ENCODE measurements at places on chromosomes 1 and 21. TPM values are rescaled to one million over a fixed set of nuclear protein-coding genes. Genes with fewer than 3 reads are reported as not detected.

IL20 gene
- total RNA-seq, result not detected

BROX gene
- total RNA-seq, result 64.6 TPM

OR10J1 gene
- total RNA-seq, result not detected

MCOLN2 gene
- total RNA-seq, result 20.3 TPM

MFAP2 gene
- not detected for total RNA-seq

CRP gene
- not detected for total RNA-seq

BMP8B gene
- 0.89 TPM for total RNA-seq

CTTNBP2NL gene
- total RNA-seq, result 0.84 TPM

HMGCS2 gene
- total RNA-seq, result not detected

TMIGD3 gene
- not detected for total RNA-seq

CAMSAP2 gene
- total RNA-seq, result 6.1 TPM

GJA5 gene
- total RNA-seq, result not detected

ACTL8 gene
- total RNA-seq, result not detected

RSPH1 gene
- not detected for total RNA-seq

PGBD5 gene
- total RNA-seq, result not detected

SIM2 gene
- total RNA-seq, result not detected

C1orf185 gene
- total RNA-seq, result not detected

TTC24 gene
- 0.91 TPM for total RNA-seq

B3GALT2 gene
- total RNA-seq, result 15.1 TPM

PLCH2 gene
- total RNA-seq, result 31.6 TPM

DOP1B gene
- 27.3 TPM for total RNA-seq

ZP4 gene
- not detected for total RNA-seq

SH3BGRL3 gene
- total RNA-seq, result 305 TPM

RGS1 gene
- total RNA-seq, result 12.0 TPM

PGLYRP4 gene
- not detected for total RNA-seq

ADAMTS1 gene
- not detected for total RNA-seq

FMO5 gene
- total RNA-seq, result 1.0 TPM

GJC2 gene
- 0.80 TPM for total RNA-seq

CRNN gene
- total RNA-seq, result not detected

SLC35F3 gene
- not detected for total RNA-seq

FNBP1L gene
- 2.2 TPM for total RNA-seq

FYB2 gene
- total RNA-seq, result not detected

RIMKLA gene
- 0.03 TPM for total RNA-seq

GRIK3 gene
- not detected for total RNA-seq

LRRC71 gene
- total RNA-seq, result not detected

FAM167B gene
- total RNA-seq, result 0.50 TPM

DCLRE1B gene
- total RNA-seq, result 5.1 TPM

CR1L gene
- 0.19 TPM for total RNA-seq

VTCN1 gene
- total RNA-seq, result not detected

UBL4B gene
- not detected for total RNA-seq

BCL2L15 gene
- total RNA-seq, result 2.1 TPM

ETV3 gene
- 30.5 TPM for total RNA-seq

FCGR3A gene
- total RNA-seq, result 0.81 TPM

ZBED6 gene
- 26.5 TPM for total RNA-seq

SYT11 gene
- 17.7 TPM for total RNA-seq

UAP1 gene
- 22.7 TPM for total RNA-seq

TNNT2 gene
- not detected for total RNA-seq
